ENCODE measurements at places on chromosomes 12 and 14.

DNA sequence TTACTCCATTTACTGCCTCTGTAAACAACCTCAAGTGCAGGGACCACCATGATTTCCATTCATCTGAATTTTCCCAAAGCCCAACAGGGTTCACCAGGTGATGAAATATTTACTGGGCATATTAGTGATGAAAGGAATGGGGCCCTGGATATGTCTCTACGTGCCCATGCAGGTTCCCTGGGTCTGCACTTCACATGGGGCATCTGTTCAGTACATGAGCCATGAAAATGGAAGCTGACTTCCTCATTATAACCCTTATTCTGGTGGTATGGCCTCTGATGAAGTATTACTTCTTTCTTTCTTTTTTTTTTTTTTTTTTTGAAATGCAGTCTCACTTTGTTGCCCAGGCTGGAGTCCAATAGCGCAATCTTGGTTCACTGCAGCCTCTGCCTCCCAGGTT lies 26.5 kb upstream of the CORO1C start:
- DNase-seq: no peak

DNA sequence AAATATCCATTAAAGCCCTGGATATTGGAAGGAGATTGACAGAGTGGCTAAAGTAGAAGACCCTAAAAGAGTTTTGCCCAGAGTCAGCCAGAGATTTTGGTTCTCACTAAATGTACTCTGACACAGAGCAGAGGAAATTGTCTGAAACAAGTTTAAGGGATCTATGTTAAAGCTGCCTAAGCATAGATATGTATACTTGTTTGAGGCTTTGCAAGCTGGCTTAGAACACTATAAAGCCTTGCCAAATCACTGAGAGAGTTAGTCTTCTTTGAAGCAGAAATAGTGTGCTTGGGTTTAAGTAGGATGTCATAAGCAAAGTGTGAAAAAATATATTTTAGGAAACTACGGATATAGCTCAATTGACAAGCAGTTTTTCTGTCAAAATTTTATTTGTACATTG lies 653.5 kb downstream of the FSCB start:
- no peak for DNase-seq

GRCh38 chr14:50233166-50233950 lies 2.0 kb upstream of the SOS2 start:
- DNase-seq: no peak

DNA sequence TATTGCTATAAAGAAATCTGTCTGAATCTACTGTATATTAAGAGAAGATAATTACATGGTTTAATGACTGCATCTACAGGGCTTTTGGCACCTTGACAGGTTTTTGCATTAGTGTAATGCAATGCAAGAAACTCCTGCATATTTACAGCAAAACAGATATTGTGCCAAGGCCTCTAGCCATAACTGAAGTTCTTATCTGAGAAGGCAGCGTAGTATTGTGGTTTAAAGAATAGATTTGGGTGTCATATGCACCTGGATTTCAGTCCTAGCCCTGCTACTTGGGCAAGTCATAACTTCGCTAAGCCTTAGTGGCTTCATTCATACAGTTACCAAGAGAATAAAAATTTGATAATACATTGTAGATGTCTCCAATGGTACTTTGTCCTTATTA lies 350.1 kb downstream of the CCDC91 start:
- no peak for DNase-seq

DNA sequence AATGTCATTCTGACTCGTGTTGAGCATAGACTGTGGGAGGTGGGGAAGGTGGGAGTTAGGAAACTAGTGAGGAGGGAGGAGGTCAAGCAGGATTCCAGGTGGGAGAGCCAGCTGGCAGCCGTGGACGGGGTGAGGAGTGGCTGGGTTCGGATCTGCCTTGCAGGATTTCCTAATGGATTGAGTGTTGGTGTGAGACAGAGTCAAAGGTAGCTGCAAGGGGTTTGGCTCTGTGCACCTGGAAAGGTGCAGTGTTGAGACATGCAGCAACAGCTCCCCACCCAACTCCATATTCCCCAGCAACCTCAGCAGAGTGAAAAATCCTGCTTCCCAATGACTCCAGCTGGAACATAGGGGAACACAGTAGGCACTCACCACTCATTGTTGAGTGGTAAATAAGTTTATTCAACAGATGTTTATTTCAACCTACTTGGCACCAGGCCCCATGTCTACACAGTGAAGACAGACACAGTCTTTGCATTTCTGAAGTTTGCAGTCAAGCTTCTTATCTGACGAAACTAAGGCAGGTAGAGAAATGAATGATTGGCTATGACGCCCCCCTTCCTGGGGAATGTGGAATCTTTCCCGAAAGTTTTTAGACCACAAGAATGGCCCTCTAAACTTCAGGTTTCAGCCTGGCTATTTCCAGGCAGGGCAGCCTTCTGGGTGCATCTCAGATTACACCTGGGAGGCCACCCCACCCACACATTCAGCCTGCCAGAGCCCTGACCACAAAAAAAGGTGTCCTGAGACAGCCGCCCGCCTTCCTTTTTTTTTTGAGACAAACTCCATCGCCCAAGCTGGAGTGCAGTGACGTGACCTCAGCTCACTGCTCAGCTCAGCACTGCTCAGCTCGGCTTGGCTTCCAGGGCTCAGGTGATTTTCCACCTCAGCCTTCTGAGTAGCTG lies 37.9 kb upstream of the PLEKHG6 start:
- no peak for DNase-seq

GRCh38 chr12:15772405-15773018 lies 16.7 kb downstream of the EPS8 start:
- no peak for DNase-seq

DNA sequence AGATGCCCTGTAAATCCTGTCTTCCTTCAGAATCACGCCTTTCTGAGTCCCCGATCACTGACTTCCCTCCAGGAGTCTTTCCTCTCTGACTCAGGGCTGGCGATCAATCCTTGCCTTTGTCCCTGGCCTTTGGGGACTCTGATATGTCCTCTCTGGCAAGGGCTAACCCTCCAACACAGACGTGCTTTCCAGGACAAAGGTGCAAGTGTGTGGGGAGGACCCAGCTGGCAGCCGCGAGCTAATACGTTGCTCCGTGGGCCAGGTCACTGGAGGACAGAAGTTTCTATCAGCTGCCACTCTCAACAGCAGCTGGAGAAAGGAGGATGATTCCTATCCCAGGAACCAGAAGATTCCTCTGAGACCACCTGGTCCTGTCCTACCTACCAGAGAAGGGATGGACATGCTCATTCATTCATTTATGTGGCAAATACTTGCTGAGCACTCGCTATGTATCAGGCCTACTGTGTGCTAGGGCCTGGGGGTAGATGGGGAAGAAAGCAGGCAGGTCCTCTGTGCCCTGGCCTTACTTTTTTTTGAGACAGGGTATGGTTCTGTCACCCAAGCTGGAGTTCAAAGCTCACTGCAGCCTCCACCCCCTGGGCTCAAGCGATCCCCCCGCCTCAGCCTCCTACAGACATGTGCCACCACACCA lies 8.5 kb upstream of the SCARB1 start:
- DNase-seq: no peak

DNA sequence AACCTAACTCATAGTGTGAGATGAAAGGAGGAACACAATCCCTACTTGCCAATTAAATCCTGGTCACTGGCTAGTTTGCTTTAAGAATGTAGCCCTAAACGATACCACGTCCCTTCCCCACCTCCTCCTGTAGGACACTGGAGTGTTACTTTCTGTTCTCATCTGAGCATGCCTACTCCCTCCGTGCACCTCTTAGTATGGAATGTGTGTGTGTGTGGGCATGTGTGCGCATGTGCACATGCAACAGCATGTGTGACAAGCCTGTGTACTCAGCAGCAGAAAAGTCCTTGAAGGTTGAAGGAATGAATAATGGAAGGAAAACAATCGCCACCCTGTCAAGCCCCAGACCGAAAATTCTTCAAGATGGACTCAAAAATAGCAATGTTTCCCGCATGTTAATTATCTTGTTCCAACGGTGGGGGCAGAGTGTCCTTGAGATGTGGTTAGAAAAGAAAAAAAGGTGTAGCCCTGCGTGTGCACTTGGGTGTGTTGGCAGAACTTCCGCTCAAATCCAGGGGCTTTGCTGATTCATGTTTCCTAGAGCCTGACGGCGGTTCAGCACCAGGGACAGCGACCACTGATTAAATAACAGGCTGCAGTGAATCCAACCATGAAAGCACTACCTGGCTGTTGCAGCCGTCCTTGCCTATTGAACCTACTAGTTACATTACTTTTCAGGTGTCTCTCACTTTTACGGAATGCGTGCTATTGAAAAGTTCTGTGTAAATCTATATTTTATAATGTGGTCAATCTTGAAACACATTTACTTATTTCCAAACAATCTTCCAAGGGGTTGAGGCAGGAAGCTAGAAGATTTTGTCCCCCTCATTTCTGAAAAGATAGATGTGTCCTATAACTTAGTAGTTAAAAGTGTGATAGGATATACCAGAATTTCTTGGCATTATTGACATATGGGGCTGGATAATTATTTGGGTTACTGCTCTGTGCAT lies 79.8 kb downstream of the SRRM4 start:
- no peak for DNase-seq

GRCh38 chr12:81181691-81182090 lies 103.8 kb downstream of the ACSS3 start:
- no peak for DNase-seq

- DNase-seq: no peak
Observed at GRCh38 chr12:47972895-47973294, 9.5 kb downstream of the TMEM106C start.

DNA sequence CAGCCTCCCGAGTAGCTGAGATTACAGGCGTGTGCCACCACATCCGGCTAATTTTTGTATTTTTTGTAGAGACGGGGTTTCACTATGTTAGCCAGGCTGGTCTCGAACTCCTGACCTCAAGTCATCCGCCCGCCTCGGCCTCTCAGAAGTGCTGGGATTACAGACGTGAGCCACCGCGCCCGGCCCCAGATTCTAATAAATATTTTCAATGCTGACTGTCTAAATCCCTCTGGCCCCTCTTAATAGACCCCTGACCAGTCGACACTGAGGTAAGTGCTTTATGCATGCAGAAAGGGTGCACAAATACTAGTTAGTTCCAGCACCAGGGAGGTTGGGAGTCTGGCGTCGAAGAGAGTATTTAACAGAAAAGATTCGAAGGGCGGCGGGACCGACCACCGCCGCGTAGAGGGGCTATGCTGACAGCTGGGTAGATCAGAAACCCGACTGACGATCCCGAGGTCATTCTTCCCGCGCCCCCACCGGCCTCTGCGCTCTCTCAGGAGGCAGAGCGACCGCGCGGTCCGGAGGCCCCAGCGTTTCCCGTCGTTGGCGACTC lies 1.1 kb upstream of the SPATS2 start:
- DNase-seq: no peak

- DNase-seq: no peak
Observed at GRCh38 chr14:54818201-54819133, 84.2 kb downstream of the GCH1 start.

- DNase-seq: no peak
Observed at GRCh38 chr14:83247924-83248639, 1714.4 kb upstream of the SEL1L start.

DNA sequence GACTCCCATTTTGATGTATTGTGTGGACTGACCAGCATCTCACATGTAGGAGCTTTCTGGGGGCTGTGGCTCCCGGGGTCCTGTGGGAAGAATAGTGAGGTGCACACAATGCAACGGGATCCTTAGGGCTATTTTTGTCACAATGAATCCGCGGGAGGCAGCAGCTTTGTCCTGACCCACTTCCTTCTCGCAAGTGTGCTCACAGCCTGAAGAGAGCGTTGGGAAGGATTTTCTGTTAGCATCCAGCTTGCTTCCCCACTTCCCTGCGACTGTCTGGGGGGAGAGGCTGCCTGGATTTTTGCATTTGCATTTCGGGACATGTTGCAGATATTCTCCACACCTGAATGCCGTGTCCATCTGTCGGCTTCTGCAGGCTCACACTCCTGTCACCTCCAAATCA lies 31.9 kb downstream of the FZD10 start:
- DNase-seq: no peak

DNA sequence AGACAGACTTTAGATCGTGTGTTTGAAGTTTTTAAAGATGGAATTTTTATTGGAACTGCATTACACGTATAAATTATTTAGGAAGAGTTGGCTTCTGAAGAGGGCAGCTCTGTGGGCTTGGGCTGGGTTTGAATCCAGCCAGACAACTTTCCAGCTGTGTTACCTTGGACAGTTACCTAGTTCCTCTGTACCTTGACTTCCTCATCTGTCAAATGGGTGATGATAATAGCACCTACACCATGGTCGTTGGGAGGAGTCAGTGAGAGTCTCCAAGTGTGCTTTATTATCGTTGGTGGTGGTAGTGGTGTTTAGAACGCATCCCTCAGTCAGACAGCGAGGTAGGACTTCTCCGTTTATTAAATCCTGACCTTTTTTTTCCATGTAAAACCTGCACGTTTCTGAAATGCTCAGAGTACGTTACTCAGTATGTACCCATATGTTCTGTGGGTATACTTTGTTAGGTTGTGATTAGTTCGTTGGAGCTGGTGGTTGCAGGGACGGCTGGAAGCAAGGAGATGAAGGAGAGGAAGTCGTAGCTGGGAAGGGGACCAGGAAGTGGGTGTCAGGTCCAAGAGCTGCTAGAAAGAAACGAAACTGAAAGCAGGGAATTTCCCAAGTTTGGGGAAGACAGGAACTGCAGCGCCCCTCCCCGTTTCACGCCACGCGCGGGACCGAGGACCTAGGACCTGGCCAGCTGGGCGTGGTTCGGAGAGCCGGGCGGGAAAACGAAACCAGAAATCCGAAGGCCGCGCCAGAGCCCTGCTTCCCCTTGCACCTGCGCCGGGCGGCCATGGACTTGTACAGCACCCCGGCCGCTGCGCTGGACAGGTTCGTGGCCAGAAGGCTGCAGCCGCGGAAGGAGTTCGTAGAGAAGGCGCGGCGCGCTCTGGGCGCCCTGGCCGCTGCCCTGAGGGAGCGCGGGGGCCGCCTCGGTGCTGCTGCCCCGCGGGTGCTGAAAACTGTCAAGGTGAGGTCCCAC lies at the start of gene OAS3:
TSS of gene OAS3 (plus strand) at position 734 of the 979 bp plus-strand sequence. CDS start at position 791, 57 bp downstream.
- peak; percentile 22 for DNase-seq
